GM12878 (cell line): ENCODE measurements at places on chromosomes 6 and 20. TPM values are rescaled to one million over a fixed set of nuclear protein-coding genes. Genes with fewer than 3 reads are reported as not detected.

DDO gene
- not detected in 2 replicates for polyA plus RNA-seq

RSPO4 gene
- not detected in 2 replicates for polyA plus RNA-seq

FBXO30 gene
- polyA plus RNA-seq = 5.3 and 6.0 TPM in 2 replicates

SPDEF gene
- polyA plus RNA-seq = not detected in 2 replicates

TRIM15 gene
- not detected in 2 replicates for polyA plus RNA-seq

EDEM2 gene
- 24.3 TPM in 2 replicates for polyA plus RNA-seq
